ENCODE measurements at places on chromosomes 1 and 21. TPM values are rescaled to one million over a fixed set of nuclear protein-coding genes. Genes with fewer than 3 reads are reported as not detected.
A peak's percentile ranks its signal among the peaks of the same experiment; 100 is the strongest.

KRTAP19-3 gene
- not detected for total RNA-seq

- peak; percentile 86 for DNase-seq
Measured at GRCh38 chr1:39086865-39087409, 60.8 kb downstream of the NDUFS5 start.

GRCh38 chr1:180000575-180000974, 46.0 kb downstream of the CEP350 start:
- DNase-seq, result no peak

- no peak for DNase-seq
Measured at GRCh38 chr21:32186804-32187203, 92.0 kb downstream of the MIS18A start.

- peak; percentile 72 for DNase-seq
Measured at GRCh38 chr1:66402194-66402593, 131.8 kb upstream of the SGIP1 start.

CA14 gene
- total RNA-seq, result not detected

DNA sequence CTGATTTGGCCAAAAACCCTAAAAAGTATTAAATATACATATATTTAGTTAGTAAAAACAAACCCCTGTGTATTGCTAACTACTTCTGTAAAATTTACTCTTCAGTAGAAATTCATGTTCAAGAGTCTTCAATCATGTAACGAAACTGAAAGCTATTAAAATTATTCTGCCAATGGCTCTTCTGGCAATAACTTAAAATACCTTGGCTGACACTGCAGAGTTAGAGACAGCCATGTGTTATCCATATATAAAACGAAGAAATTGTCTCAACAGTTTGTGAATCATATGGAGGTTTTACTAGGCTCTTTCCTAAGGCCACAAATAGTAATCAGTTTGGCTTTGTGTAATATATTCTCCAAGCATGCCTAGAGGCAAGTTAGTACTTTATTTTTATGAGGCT, 357.2 kb downstream of the COL11A1 start:
- no peak for DNase-seq

PLEKHN1 gene
- 0.54 TPM for total RNA-seq

LRRIQ3 gene
- total RNA-seq, result 1.3 TPM

DNA sequence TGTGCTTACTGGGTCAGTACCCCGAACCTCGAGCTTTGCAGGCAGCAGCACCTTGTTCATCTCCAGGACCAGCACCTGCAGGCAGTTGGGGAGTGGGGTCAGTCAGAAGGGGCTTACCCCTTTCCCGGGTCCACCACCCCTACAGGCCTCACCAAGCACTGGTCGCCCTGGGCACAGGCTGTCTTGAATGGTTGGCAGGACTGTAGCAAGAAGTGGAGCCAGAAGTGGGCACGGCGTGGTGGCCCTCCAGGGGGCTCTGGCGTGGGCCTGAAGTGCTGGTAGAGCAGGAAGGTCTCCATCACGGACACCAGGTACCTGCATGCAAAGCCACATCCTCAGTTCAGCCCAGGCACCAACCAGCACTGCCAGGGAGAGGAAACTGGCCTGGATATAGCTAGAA, 5.2 kb downstream of the MAP3K6 start:
- DNase-seq, result no peak

GRCh38 chr1:172820475-172821158, 161.7 kb downstream of the FASLG start:
- no peak for DNase-seq

ABCA4 gene
- total RNA-seq, result 0.09 TPM

All from fibroblast of the aortic adventitia (primary cell).